ENCODE measurements at places on chromosomes 11 and 22.
A peak's percentile ranks its signal among the peaks of the same experiment; 100 is the strongest.

DNA sequence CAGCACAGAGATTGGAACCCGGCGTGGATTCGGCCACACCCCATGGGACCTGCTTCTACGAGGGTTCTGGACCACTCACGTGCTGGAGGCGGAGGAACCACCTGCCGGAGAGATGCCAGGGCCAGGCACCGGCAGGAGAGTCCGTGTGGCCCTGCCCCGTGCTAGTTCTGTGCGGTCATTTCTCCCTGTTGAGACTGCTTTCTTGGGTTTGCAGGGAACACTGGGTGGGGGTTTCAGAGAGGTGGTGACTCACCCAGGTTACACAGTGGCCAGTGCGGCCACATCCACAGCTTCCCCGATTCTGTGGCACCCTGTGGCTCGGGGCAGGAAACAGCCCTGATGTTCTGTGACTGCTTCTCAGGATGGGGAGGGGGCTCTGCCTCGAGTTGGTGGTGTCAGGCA is 3.6 kb upstream of the PHLDA2 start:
- no peak for DNase-seq

GRCh38 chr11:14454861-14455632 is 44.6 kb downstream of the COPB1 start:
- DNase-seq = no peak

- DNase-seq = no peak
These were observed 26.3 kb downstream of the TOLLIP start for GRCh38 chr11:1283091-1283511.

- no peak for DNase-seq
These were observed 68.0 kb upstream of the ATXN10 start for GRCh38 chr22:45603619-45604018.

DNA sequence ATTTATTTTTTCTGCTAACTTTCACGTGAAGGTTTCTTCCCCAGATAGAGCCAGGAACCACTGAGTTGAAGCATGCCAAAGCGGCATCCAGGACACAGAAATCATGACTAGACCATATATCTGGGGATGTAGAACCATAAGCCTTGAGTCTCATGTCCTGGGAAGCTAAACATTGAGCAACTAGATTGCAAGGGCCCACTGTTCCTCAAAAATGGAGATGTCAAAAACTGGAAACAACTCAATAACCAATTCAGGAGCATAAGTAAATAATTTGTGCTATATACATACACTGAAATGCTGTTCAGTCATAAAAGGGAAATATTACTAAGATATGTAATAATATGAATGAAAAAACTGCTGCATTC is 29.0 kb upstream of the CARD16 start:
- DNase-seq = no peak

GRCh38 chr11:9651899-9652748 is 11.8 kb upstream of the SWAP70 start:
- no peak for DNase-seq

GRCh38 chr11:2846056-2846455 is 39.5 kb downstream of the CDKN1C start:
- no peak for DNase-seq

DNA sequence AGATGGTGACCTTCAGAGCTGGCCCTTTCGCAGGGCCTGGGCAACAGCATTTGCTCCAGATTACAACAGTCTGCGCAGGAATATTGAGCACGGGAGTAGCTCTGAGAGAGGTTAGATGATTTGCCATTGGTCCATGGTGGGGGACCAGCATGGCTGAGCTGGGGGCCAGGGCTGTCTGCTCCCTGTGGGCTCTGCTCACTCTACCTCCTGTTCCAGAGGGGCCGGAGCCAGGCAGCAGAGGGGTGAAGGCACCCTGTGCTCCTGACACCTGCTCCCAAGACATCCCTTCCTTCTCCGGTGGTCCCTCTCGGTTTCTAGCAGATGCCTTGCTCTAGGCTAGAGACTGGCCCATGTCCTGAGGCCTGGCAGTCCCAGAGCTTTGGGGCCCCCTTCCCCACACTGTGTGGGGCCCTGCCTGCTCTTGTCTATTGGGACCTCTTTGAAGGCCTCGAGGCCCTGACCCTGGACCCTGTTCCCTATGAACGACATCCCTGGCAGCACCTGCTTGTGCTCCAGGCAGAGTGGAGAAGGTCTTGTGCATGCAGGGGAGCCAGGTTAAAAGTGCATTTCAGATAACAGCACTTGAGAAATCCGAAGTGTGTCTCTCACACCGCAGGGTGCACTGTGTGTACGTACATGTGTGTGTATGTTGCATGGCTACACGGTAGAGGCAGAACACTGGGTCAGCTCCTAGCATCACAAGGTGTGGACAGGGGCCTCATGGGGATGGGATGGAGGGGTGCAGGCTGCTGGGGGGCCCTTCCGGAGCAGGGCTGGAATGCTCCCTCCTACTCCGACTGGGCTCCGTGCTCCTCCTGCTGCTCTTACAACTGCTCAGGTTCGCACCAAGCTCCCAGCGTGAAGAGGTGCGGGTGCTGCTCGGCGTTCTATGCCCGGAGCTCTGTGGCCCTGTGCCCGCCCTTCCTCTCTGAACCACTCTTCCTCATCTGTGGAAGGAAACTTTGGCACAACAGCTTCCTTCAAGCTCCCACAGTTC is 123.3 kb upstream of the B3GAT1 start:
- DNase-seq = no peak

DNA sequence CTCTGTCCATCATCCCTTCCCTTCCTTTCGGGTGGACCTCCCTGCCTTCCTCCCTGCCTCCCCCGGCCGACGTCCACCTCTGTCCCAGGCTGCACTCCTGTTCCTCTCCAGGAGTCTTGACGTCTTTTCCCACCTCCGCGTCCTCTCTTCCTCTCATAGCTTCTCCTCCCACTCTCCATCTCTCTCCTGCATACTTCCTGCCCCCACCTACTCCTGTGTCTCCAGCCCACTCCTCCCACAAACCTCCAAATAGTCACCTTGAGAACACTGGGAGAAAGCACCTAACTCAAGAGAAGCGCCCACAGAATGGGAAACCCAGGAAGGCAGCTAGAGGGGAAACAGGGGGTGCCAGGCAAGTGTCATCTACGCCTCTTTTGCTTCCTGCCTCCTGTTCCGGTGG is 60.8 kb downstream of the PDE2A start:
- DNase-seq = no peak

- no peak for DNase-seq
These were observed 427.5 kb downstream of the METTL15 start for GRCh38 chr11:28535677-28536076.

DNA sequence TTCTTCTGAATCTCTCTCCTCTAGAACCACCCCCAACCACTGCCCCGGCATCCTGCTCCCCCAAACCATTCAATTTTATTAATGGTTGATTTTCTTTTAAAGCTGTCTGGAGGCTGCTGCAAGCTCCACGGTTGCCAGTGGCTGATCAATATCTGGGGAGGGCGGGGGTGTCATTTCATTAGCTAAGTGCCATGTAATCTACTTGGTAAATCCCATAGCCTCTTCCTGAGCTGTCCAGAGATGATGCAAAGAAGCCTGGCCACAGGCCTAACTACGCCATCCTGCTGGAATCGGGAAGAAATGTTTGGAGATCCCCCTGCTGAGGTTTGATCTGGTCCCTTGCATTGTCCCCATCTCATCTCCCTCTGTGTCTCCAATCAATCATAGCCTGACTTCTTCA is 440.1 kb downstream of the MIAT start:
- DNase-seq = no peak

DNA sequence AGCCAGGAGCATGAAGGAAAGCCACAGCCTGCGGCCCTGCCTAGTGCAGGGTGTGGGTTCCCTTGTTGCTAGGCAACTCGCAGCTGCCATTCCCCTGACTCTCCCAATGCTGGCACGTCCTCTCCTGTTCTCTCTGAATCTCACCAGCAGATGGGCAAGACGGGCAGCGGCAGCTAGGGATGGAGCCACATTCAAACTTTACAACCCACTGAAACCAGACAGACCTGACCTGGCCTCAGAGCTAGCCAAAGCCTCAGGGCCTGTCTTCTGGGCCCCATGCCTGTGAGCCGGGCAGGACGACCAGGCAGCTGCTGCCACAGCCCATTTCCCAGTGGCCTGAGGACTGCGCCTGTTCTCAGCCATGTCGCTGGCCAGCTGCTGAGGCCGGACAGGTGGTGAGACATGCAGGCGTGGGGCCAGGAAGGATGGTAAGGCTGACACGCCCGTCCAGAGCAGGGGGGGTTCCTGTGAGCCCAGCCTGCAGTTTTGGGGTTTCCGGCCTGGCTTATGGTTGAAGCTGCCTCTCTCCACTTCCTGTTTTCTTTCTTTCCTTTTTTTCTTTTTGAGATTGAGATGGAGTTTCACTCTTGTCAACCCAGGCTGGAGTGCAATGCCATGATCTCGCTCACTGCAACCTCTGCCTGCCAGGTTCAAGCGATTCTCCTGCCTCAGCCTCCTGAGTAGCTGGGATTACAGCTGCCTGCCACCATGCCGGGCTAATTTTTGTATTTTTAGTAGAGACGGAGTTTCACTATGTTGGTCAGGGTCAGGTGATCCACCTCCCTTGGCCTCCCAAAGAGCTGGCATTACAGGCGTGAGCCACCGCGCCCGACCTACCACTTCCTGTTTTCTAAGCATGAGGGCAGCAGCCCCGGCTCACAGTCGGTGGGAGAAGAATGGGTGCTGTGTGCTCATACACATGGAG is 4.1 kb downstream of the SUN2 start:
- peak; percentile 40 for DNase-seq

- no peak for DNase-seq
These were observed 904.5 kb upstream of the API5 start for GRCh38 chr11:42407341-42407740.

- DNase-seq = no peak
These were observed 35.5 kb upstream of the FGF3 start for GRCh38 chr11:69854713-69855112.

- DNase-seq = no peak
These were observed 6.0 kb upstream of the LIF start for GRCh38 chr22:30252411-30253204.

DNA sequence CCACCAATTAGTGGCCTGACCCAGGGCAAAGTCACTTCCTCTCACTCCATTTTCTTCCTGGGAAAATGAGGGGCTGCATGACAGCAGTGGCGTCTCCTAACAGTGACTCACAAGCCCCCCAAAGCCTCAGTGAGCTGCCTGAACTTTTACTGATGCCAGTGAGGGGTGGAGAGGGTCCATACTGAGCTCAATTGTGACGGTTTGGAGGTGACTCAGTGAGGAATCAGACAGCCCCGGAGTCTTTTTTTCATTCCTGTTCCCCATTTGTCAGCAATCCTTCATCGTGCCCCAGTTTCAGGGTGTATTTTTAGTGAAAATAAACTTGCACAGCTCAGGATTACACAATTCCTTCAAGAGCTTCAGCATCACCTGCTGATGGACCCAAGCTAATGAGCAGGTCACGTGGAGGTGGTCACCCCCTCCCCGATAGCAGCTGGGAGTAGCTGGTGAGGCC is 30.1 kb upstream of the RASD2 start:
- no peak for DNase-seq

DNA sequence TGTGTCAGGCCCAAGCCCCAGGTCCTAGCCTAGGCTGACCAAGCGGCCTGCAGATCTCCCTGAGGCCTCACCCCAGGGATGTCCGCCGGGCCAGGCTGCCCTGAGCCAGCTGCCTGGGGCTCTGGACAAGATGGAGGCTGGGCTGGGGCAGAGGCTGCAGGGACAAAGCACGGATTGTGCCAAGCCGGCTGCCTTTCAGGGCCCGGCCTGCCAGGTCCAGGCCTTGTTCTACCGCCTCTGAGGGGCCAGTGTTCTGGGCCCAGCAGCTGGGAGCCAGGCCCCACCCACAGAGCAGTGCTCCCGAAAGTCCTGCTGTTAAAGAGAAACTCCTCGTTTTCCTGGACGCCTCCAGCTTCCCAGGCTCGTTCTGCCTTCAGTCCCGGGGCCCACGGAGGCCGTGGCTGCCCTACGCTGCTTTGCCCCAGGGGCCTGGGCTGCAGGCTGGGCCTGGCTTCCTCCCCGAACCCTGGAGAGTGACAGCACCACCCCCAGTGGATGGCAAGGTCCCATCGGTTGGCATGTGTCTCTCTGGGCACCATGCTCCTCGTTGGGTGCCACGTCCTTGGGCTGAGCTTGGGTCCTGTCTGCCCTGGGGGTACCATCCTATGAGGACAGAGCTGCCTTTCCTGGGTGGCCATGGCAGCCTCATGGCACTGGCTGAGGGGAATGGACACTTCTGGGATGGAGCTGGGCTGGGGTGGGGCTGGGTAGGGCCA is 7.6 kb downstream of the BRSK2 start:
- no peak for DNase-seq

GRCh38 chr11:11403763-11404725 is 51.0 kb upstream of the CSNK2A3 start:
- DNase-seq = no peak

GRCh38 chr11:26095340-26095739 is 236.6 kb upstream of the ANO3 start:
- no peak for DNase-seq

DNA sequence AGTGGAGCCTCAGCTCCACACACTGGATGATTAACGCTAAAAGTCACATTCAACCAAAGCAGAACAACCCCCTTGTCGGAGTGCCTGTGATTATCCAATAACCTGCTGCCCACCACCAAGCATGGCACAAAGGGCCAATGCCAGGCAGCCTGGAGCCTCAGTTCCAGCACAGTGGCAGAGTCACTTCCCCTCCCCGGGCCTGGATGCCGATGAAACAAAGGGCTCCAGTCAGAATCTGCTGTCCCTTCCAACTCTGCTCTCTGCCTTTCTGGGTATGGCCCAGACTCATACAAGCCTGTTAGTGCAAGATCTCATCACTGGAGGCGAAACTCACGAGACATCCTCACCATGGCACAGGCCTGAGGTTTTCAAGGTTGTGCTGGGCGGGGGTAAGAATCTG is 52.1 kb downstream of the CLTCL1 start:
- DNase-seq = no peak

GRCh38 chr11:39221550-39222138 is 2237.8 kb downstream of the LRRC4C start:
- DNase-seq = no peak

- peak; percentile 58 for DNase-seq
These were observed 483 bp upstream of the ABTB2 start for GRCh38 chr11:34358258-34358727.

- no peak for DNase-seq
These were observed 19.8 kb downstream of the FBLN1 start for GRCh38 chr22:45522462-45522861.

GRCh38 chr11:58928107-58928499 is 11.2 kb upstream of the GLYATL1 start:
- no peak for DNase-seq

- DNase-seq = no peak
These were observed 24.0 kb upstream of the GNB1L start for GRCh38 chr22:19878461-19879245.

GRCh38 chr22:47174096-47174495 is 411.6 kb downstream of the TBC1D22A start:
- no peak for DNase-seq

GRCh38 chr11:69381681-69382130 is 87.8 kb downstream of the MYEOV start:
- no peak for DNase-seq

Data from DMS 273 treated with DMSO at 0.1 percent for 48 hours (cell line).